ENCODE measurements at places on chromosomes 6 and 20.

GRCh38 chr6:79964607-79965081 lies 17.3 kb upstream of the ELOVL4 start:
- DNase-seq, result no peak

DNA sequence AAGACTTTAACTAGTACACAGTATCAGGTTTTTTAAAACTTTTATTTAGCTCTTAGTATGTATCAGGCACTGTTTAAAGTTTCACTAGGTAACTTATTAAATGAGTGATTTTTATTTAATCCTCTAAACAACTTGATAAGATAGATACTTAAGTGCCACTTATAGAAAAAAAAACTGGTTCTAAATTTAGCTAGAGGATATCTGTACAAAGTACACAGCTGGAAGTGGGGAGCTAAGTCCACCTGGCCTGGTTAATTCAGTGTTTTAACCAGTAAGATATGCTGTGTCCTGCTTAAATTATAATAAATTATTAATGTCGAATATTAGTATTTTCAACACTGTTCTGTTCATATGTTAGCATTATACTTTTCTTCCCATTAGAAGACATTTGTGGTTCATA lies 37.5 kb downstream of the SYCP2 start:
- DNase-seq, result no peak

DNA sequence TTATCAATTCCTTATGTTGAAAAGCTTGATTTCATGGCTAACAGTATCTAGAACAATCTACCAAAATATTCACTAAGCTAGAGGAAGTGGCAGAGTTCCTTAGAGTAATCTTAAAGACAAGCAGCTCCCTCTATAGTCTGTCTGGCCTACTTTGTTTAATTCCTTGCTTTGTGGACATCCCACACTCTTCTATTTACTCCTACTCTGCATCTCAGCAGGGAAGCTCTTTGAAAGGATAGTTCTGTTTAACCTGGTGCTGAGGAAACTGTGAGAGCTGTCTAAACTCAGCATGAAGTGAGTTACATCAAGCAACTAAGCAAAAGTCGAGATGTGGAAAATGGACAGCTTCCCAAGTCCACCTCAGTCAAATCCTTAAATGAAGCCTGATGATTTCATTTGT lies 4.3 kb downstream of the REV3L start:
- no peak for DNase-seq

- DNase-seq, result no peak
Measured at GRCh38 chr6:150048099-150048498, 20.8 kb downstream of the ULBP3 start.
